WERI-Rb-1 (cell line): ENCODE measurements at places on chromosomes 16 and 17.

GRCh38 chr16:85569615-85570212 is 43.4 kb upstream of the GSE1 start:
- DNase-seq: no peak

DNA sequence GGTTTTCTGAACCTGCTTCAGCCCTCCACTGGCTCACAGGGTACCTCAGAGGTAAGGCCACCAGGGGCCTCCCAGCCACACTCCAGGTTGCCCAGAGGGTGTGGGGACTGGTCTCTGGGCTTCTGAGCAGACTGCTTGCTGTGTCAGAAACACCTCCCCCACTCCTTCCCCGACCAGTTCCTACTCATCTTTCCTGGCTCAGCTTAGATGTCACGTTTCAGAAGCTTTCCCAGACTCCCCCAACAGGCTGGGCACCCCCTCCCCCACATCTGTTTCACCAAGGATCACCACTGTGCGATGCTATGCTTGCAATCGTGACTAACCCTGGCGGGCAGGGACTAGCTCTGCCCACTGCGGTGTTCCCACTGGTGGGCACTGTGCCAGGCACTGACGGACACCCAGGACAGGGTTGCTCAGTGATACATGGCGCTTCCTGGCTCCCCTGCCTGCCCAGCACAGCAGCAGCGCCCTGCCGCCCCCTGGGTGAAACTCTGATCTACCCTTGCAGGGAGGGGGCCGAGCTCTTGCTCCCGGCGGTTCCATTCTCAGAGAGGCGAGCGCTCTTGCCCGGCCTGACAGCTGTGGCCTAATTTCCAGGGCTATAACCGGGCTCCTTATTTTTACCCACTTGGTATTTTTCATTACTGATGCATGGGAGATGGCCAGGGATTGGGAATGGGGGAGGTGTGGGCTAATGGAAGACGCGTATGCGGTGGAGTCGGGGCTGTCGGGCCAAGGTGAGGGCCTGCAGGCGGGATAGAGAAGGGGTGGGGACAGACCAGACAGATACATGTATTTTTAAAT is 29.4 kb upstream of the MTSS2 start:
- DNase-seq: peak; percentile 68

- no peak for DNase-seq
Measured at GRCh38 chr17:77254951-77255825, 114.4 kb downstream of the SEC14L1 start.

GRCh38 chr17:53629188-53629587 is 193.5 kb upstream of the KIF2B start:
- DNase-seq: no peak

- no peak for DNase-seq
Measured at GRCh38 chr16:89314357-89314756, 96.9 kb downstream of the ZNF778 start.

GRCh38 chr17:32495359-32496231 is 8.8 kb downstream of the CDK5R1 start:
- DNase-seq: peak; percentile 41

GRCh38 chr17:45240905-45241327 is 19.2 kb downstream of the FMNL1 start:
- DNase-seq: no peak

DNA sequence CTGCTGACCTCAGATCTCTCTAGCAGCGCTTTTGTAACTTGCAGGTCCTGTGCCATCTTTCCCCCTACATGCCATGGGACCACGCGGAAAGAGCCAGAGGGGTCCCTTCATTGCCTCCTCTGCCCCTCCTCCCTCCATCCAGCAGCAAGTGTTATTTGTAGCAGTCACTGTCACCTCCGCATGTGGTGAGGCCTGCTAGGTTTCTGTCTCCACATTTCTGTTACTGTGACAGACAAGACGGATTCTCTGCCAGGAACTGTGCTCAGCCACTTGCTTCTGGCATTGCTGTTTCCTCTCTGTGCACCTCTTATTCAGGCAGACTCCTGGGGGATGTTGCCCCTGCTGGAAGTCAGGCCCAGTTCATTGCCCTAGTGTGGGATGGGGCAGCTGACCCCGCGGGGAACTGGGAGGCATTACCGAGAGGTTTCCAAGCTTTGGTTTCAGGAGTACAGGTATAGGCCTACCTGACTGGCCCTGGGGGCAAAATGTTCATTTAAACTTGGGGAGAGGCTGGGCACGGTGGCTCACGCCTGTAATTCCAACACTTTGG is 61.2 kb downstream of the RAB11FIP4 start:
- no peak for DNase-seq

GRCh38 chr17:1122533-1123392 is 57.0 kb downstream of the ABR start:
- DNase-seq: peak; percentile 87

- DNase-seq: no peak
Measured at GRCh38 chr16:87276091-87276701, 41.0 kb downstream of the C16orf95 start.

DNA sequence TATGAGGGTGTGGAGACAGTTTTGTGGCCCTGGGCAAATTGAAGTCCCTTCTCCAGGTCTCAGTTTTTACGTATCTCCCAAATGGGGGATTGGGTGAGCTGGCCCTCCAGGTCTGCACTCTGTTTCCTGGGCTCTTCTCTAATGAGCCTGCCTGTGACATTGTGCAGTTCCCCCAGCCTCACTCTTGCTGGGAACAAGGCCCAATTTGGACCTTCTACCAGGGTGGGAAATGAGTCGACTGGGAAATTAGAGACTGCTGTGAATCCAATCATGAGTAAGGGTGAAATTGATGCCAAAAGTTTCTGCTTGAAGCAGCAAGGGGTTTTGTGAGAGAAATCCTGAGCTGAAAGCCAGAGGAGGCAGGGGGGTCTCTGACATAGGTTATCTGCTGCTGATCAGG is 71.5 kb upstream of the KSR1 start:
- DNase-seq: no peak

DNA sequence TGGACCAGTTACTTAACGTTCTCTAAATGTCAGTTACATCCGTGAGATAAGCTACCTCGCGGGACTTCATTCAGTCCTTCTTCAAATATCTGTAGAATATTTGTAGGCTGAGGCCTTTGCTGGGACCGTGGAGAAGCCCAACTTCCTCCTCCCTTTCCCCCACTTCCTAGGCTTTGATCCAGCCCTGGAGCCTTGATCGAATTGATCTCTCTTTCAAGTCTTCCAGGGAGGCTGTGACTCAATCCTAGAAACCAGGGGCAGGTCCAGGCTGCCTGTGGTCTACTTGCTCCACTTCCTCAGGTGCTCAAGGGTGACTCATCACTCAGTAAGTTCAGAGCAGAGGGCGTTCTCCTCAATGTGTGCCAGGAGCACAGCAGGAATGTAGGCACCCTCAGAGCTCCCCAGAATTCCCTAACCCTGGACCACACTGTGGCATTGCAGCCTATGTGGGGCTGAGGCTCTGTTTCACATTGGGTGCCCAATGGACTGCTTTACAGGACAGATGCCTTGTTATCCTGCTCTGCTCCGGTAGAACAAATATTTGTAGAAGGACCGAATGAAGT is 11.2 kb upstream of the CEP20 start:
- no peak for DNase-seq

- DNase-seq: no peak
Measured at GRCh38 chr17:82821554-82821953, 18.3 kb downstream of the ZNF750 start.

- DNase-seq: no peak
Measured at GRCh38 chr17:55265311-55266021, 706 bp downstream of the HLF start.

- DNase-seq: no peak
Measured at GRCh38 chr17:13182854-13183253, 165.0 kb upstream of the ELAC2 start.

DNA sequence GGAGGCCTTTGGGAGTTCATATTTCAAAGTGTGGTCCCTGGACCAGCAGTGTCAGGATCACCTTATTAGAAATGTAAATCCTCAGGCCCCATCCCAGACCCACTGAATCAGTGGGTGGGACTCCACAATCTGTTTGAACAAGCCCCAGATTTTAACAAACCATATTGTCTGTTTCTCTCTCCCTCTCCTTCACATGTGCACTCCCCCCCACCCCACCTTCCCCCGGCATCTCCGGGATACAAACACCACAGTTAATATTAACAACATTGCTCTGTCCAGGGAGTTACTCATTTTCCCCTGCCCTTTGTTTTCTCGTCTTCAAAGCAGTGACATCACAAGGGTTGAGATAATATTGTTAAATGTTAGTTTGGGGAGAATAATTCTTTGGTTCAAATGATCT is 127.3 kb downstream of the KATNIP start:
- DNase-seq: no peak
